Type B pancreatic cell (in vitro differentiated cells): ENCODE measurements at places on chromosomes 5 and 9. TPM values are rescaled to one million over a fixed set of nuclear protein-coding genes. Genes with fewer than 3 reads are reported as not detected.

C5 gene
- 4.9 and 10.0 TPM in 2 replicates for total RNA-seq

MOCS2 gene
- total RNA-seq, result 17.3 and 22.5 TPM in 2 replicates

MARVELD2 gene
- total RNA-seq, result 26.1 and 62.5 TPM in 2 replicates

LECT2 gene
- not detected in 2 replicates for total RNA-seq

CCDC152 gene
- not detected in 2 replicates for total RNA-seq

NUTM2G gene
- 0.19 TPM in 1 of 2 replicates, not detected in the other for total RNA-seq

CACNA1B gene
- 2.4 and 3.2 TPM in 2 replicates for total RNA-seq

SNCB gene
- 0.97 TPM in 1 of 2 replicates, not detected in the other for total RNA-seq

DNA sequence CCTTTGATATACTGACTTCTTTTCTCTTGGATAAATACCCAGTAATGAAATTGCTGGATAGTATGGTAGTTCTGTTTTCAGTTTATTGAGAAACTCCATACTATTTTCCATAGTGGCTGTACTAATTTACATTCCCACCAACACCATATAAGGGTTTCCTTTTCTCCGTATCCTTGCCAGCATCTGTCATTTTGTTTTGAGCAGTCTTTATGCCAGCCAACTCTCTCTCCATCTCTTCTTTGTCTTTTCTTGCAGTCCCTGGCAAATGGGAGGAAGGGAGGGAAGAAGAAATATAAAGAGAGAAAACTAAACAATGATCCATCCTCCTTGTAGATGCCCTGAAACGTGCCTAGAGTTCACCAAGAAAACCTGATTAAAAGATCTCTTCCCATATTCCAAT lies 9.6 kb upstream of the VLDLR start:
- H3K36me3 ChIP-seq, result no peaks in the 10 kb centered on the region
- H3K4me3 ChIP-seq, result no peak overlapping the region
- DNase-seq, result no peak

DNA sequence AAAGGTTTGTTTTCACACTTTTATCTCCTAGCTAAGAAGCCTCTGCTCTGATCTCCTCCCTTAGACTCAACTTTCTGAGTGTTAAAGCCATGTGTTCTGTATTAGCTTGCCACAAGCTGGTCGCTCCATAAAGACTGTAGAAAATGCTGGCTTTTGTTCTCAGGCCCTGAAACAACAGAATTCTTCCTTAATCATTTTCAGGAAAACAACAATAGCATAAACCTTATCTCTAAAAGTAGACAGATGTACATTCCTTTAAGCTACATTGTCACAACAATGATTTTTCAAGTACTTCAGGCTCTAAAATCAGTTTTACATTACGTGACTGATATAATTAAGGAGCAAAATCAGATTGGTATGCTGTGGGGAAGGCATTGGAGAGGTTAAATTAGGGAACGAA lies 41.9 kb downstream of the VCAN start:
- no peaks in the 10 kb centered on the region for H3K27me3 ChIP-seq
- H3K4me1 ChIP-seq, result peaks cover 9% of the 10 kb centered on the region
- peaks cover 17% of the 10 kb centered on the region for H3K36me3 ChIP-seq
- H3K4me3 ChIP-seq, result no peak overlapping the region
- DNase-seq, result no peak

- no peaks in the 10 kb centered on the region for H3K36me3 ChIP-seq
- no peak overlapping the region for H3K4me3 ChIP-seq
- H3K4me1 ChIP-seq, result peaks cover 6% of the 10 kb centered on the region
- peaks cover 3% of the 10 kb centered on the region for H3K27me3 ChIP-seq
- no peak for DNase-seq
Observed at GRCh38 chr5:111313017-111313724, 89.0 kb downstream of the CAMK4 start.

- no peak overlapping the region for H3K27ac ChIP-seq
- no peaks in the 10 kb centered on the region for H3K4me1 ChIP-seq
- no peak overlapping the region for H3K4me3 ChIP-seq
- no peak for DNase-seq
Observed at GRCh38 chr9:68648164-68648563, 56.9 kb upstream of the PIP5K1B start.

DNA sequence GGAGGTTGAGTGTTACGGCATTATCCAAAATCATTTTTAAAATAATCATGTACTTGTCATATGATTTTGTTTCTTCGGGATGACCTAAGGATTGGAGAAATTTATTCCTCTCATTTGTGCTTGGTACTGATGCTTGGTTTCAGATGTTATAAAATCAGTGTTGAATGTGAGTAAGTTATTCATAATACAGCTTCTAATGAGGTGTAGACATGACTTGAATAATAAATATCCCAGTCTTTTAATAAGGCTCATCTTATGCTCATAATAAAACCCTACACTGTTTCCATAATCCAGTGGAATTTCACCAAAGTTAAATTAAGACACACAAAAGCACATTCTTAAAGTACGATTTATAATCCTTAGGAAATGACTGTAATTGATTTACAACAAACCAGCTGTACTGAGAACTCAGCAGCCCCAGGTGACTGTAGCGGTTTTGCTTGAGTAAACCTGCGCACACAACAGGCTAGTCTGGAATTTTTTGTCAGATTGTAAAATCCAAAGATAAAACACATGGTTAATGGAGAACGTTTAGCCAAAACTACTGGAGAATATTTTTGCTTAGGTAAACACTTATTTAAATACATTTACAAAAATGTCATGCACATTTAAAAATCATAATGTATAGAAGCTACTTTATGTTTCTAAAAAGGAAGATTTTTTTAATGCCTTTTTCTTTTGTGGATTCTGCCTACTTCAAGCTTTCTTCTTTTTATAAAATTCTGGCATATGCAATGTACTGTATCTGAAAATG lies 609.8 kb upstream of the GRAMD2B start:
- no peak overlapping the region for H3K27ac ChIP-seq
- no peak for DNase-seq
- no peaks in the 10 kb centered on the region for H3K27me3 ChIP-seq
- no peaks in the 10 kb centered on the region for H3K4me1 ChIP-seq

DNA sequence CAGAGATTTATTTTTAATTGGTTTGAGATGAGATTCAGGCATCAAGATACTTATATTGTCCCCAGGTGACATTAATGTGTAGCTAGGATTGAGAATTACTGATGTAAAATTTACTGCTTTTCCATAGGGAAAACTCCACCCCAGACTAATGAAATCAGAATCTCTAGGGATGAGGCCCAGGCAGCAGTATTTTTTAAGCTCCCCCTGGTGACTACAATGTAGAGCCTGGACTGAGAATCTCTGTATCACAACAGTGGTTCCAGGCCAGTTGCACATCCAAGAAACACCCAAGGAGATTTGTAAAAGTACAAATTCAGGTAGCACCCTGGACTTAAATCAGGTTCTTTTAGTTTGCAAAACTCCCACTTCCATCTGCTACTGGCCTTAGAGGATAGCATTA lies 185.7 kb downstream of the MARCHF11 start:
- H3K27ac ChIP-seq, result no peak overlapping the region
- H3K4me3 ChIP-seq, result no peak overlapping the region
- H3K36me3 ChIP-seq, result no peaks in the 10 kb centered on the region
- peaks cover 3% of the 10 kb centered on the region for H3K27me3 ChIP-seq

DNA sequence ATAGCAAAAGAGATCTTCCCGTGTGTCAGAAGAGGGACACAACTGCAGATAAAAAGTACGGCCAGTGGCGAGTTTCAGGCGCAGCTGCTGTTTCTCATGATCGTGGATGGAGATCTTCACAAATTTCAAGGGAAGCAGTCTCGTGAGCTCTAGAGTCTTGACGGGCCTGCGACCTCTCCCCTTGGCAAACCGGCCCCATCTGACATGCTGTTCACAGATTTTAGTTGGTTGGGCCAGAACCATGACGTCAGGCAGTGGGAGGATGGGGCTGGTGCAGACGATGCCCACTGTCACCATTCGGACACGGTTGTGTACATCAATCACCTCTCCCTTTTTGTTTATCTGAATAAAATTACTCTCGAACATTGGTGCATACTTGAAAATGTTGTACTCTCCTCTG lies 396 bp downstream of the GARIN3 start:
- no peak overlapping the region for H3K27ac ChIP-seq
- H3K36me3 ChIP-seq, result no peaks in the 10 kb centered on the region
- peaks cover 6% of the 10 kb centered on the region for H3K27me3 ChIP-seq
- DNase-seq, result no peak
- no peaks in the 10 kb centered on the region for H3K4me1 ChIP-seq

GRCh38 chr5:21391506-21391905 lies 1403.5 kb upstream of the CDH18 start:
- H3K4me1 ChIP-seq, result no peaks in the 10 kb centered on the region
- H3K27me3 ChIP-seq, result no peaks in the 10 kb centered on the region
- no peak for DNase-seq

GRCh38 chr9:109652112-109652511 lies 127.9 kb upstream of the PALM2AKAP2 start:
- H3K27me3 ChIP-seq, result peaks cover 37% of the 10 kb centered on the region
- peaks cover 4% of the 10 kb centered on the region for H3K36me3 ChIP-seq
- no peaks in the 10 kb centered on the region for H3K4me1 ChIP-seq
- DNase-seq, result no peak

DNA sequence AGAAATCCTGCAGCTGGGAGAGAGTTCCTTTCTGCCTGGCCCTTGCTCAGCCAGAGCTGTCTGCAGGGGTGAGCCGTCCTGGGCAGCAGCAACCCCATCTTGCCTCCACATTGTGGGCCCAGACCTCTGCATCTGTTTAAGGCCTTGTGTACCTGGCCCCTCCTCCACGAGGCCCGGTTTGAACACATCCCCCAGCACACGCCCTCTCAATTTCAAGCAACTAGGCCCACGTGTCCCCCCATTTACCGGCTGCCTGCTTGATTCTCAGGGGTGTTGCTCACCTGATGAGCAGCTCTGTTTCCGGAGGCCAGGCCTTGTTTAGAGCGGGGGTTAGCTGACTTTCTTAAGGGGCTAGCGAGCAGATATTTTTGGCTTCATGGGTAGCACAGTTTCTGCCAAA lies 181.8 kb downstream of the HSPA4 start:
- no peaks in the 10 kb centered on the region for H3K27me3 ChIP-seq
- H3K4me1 ChIP-seq, result peaks cover 5% of the 10 kb centered on the region
- no peak overlapping the region for H3K4me3 ChIP-seq
- no peak for DNase-seq
- peaks cover 4% of the 10 kb centered on the region for H3K36me3 ChIP-seq

- H3K36me3 ChIP-seq, result no peaks in the 10 kb centered on the region
- H3K4me1 ChIP-seq, result no peaks in the 10 kb centered on the region
- DNase-seq, result no peak
- no peak overlapping the region for H3K27ac ChIP-seq
- peaks cover 10% of the 10 kb centered on the region for H3K27me3 ChIP-seq
Observed at GRCh38 chr9:85443190-85443598, 298.6 kb downstream of the AGTPBP1 start.

DNA sequence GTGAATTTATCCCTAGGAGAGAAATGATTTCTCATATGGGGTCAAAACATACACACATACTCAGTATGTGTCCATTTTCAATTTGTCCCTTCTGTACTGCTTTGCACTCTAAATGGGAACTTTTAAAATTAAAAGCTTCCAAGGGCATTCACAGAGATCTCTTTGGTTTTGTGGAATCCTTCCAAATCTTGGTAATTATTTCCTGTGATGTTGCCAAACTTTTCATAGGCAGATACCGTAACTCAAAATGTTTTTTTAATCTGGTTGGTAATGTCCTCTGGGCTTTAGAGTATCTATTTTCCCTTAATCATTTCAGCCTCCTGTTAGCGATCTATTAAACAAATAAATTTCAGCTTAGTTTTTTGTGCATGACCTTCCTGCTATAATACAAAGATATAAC lies 282.4 kb downstream of the ARHGEF28 start:
- no peak overlapping the region for H3K27ac ChIP-seq
- H3K4me1 ChIP-seq, result peaks cover 13% of the 10 kb centered on the region
- no peak overlapping the region for H3K4me3 ChIP-seq
- peaks cover 21% of the 10 kb centered on the region for H3K36me3 ChIP-seq

GRCh38 chr9:134807716-134808446 lies 72.7 kb upstream of the FCN2 start:
- no peak overlapping the region for H3K4me3 ChIP-seq
- no peak for DNase-seq
- H3K4me1 ChIP-seq, result peaks cover 13% of the 10 kb centered on the region
- peaks cover 1% of the 10 kb centered on the region for H3K27me3 ChIP-seq

DNA sequence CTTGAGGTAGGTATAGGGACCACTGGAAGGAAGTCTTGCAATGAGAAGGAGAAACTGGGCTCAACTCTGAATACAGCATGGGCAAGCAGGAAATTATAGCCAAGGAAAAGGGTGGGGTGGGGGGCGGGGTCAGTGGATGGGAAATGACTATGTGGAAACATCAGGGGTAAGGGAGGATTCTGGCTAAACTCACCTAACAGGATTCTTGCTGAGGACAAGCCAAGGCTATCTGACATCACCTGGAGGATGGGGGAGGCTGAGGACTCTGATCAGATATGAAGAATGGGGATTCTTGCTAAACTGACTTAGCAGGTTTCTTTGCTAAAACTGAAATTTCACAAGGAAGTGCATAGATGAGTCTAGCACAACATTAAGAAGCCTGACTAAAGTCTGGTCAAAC lies 40.8 kb downstream of the CTSL start:
- no peaks in the 10 kb centered on the region for H3K36me3 ChIP-seq
- DNase-seq, result no peak

DNA sequence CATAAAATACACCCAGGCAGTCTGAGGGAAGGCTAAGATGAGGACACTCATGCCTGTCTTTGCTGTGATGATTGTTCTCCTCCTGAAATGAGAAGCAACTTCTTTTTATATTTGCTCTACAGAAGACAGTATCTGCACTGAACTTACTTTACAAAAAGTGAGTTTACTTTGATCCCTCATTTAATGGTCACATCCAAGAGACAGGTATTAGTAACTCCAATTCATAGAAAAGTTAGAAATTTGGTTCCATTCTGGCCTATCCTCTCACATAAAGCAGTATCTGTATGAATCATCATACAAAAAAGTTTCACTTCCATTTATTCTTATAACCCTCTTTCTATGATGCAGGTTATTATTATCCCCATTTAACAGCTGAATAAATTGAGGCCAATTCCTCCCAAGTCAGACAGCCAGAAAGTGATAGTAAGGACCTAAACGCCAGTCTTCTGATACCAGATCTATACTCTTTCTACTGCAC lies 15.2 kb downstream of the TSTD2 start:
- no peak overlapping the region for H3K4me3 ChIP-seq
- H3K4me1 ChIP-seq, result no peaks in the 10 kb centered on the region
- H3K27me3 ChIP-seq, result no peaks in the 10 kb centered on the region
- H3K27ac ChIP-seq, result no peak overlapping the region
- DNase-seq, result no peak
- H3K36me3 ChIP-seq, result peaks cover 28% of the 10 kb centered on the region

GRCh38 chr5:178477802-178478201 lies 112.4 kb downstream of the COL23A1 start:
- H3K27ac ChIP-seq, result no peak overlapping the region
- H3K36me3 ChIP-seq, result no peaks in the 10 kb centered on the region
- peaks cover 27% of the 10 kb centered on the region for H3K4me1 ChIP-seq
- H3K4me3 ChIP-seq, result no peak overlapping the region
